ENCODE measurements at places on chromosomes 6 and 20.

DNA sequence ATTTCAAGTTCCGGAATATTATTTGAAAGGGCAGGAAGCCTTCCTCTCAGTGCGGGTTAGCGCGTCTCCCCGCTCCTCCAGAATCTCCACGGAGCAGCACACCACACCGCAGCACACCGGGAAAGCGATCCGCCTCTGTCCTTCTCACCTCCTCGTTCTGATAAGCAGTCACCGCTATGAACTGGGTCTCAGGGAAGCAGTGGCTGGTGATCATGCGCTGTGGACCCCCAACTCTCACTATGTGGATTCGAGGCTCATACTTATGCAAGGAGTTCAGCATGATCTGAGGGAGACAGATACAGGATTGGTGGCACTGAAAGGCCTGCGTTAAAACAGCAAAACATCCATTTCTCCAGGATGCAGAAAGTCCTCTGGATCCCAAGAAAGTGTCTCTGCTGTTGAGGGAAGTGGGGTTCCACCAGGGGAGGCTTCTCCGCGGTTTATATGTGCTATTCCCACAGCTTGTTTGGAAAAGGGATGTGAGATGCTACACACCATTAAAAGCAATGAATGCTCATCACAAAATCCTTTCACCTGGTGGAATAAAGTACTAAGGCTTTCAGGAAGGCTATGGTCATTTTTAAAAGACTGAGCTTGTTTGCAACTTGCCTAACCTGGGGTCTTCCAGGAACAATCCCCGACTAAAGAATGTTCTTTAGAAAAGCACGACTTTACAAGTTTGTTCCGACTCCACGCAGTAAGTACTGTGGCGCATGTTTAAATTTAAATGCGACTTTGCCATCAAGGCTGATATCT, 1.9 kb downstream of the TBXT start:
- no peak for DNase-seq

- no peak for DNase-seq
Observed at GRCh38 chr6:161660666-161661571, 387.1 kb upstream of the AGPAT4 start.

- DNase-seq = no peak
Observed at GRCh38 chr6:45423824-45424450, 46.2 kb upstream of the SUPT3H start.

DNA sequence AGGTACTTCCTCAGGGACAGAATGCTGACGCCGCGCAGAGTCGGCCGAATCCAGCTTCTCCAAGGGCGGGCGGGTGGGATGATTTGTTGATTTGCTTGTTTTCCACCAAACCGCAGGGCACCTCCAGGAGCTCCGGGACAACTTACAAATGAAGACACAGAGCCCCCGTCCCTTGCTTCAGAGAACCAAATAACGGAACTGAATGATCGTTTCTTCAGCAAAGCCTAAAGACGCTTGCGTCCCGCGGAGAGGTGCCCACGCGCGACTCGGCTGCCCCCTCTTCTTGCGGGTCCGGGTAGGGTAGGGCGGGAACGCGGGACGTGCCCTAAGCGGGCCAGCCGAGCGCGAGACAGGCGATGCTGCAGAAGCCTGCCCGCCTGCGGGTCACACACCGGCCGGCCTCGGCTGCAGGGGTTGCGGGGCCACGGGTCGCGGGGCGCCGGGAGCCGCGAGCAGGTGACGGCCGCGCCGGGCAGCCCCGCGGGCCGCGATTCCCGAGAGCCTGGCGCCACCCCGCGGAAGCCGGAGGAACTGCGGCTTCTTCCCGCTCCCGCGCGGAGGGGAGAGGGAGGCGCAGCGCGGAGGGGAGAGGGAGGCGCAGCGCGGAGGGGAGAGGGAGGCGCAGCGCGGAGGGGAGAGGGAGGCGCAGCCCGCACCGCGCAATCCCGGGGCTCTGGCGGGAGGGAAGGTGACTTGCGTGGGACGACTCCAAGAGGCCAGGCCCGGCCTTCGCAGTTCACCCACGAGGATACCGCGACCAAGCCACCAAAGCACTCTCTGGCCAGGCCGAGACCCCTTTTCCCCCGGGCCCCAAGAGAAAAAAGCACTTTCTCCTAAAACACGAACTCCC, 7.7 kb upstream of the FOXF2 start:
- no peak for DNase-seq

DNA sequence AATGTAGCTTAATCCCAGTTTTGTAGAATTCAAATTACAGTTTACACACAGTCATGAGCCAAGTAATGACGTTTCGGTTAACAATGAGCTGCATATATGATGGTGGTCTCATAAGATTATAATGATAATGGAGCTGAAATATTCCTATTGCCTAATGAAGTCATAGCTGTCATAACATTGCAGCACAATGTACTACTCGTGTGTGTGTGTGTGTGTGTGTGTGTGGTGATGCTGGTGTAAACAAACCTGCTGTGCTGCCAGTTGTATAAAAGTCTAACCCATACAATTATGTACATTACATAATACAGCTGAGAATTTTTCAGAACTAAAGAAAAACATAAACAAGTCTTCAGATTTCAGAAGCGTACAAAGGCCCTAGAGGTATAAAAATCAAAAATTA, 66.7 kb upstream of the ARID1B start:
- DNase-seq = no peak

DNA sequence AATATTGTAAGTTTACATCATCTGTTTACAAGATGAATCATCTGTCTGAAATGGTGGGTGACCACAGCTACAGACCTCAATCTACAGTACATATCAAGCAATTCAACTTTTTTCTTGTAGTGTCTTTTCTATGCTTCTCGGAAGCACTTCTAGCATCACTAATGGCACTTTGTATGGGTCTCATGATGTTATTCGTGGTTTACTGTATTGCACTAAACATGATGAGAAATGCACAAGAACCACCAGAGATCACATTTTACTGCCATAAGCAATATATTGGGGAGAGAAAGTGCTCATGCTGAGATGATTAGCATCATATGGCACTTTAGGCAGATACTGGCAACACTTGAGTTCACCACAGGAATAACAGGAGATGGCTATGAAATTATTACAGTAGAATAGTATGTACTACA, 15.4 kb upstream of the BTBD3 start:
- DNase-seq = no peak

DNA sequence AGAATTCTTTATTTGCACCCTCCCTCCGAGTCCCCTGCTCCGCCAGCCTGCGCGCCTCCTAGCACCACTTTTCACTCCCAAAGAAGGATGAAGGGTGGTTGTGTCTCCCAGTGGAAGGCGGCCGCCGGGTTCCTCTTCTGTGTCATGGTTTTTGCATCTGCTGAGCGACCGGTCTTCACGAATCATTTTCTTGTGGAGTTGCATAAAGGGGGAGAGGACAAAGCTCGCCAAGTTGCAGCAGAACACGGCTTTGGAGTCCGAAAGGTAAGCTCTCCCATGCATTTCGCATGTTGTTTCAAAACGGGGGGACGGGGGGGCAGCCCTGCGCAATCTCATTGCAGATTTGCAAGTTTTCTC, 357 bp downstream of the PCSK2 start:
- no peak for DNase-seq

- peak; percentile 37 for DNase-seq
Observed at GRCh38 chr6:162371121-162371520, 356.4 kb downstream of the PRKN start.
